ENCODE measurements at places on chromosomes 5 and 9.
A peak's percentile ranks its signal among the peaks of the same experiment; 100 is the strongest.

GRCh38 chr9:72441848-72442607, 77.0 kb upstream of the ZFAND5 start:
- DNase-seq, result peak; percentile 75

DNA sequence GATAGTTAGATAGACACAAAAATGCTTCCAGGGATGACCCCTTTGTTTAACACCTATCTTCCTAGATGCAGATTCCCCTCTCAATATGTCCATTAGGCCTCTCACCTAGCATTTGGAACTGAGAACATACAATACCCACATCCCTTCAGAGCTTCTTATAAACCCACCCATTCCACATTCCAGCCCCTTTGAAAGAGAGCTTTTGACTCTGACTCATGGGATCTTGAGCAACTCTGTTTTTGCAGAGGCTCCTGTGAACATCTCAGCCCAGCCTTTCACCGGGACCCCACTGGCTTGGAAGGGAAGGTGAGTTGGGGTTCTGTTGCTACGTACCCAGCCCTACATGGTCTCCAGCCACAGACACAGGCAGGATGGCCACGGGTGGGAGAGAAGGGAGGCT, 195.5 kb downstream of the FRMD3 start:
- DNase-seq, result no peak

DNA sequence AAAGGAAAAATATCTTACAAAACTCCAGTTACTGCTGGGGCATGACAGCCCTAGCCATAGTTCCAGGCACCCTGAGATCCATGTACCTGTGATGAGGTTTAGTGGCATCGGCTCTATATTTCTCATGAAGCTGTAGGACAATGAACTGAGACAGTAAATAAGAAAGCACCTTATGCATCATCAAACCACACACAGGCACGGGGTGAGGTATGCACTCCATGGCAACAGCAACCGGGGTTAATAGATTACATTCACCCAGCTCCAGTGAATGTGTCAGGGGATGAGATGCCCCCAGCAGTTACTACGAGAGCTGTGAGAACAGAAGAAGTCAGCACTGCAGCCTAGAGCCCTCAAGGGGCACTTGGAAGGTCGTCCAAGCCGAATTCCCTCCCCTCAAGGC, 162.0 kb upstream of the S1PR3 start:
- peak; percentile 61 for DNase-seq

GRCh38 chr5:10140195-10140973, 109.3 kb downstream of the ATPSCKMT start:
- no peak for DNase-seq

- no peak for DNase-seq
Observed at GRCh38 chr5:155017610-155018009, 4.1 kb downstream of the KIF4B start.

DNA sequence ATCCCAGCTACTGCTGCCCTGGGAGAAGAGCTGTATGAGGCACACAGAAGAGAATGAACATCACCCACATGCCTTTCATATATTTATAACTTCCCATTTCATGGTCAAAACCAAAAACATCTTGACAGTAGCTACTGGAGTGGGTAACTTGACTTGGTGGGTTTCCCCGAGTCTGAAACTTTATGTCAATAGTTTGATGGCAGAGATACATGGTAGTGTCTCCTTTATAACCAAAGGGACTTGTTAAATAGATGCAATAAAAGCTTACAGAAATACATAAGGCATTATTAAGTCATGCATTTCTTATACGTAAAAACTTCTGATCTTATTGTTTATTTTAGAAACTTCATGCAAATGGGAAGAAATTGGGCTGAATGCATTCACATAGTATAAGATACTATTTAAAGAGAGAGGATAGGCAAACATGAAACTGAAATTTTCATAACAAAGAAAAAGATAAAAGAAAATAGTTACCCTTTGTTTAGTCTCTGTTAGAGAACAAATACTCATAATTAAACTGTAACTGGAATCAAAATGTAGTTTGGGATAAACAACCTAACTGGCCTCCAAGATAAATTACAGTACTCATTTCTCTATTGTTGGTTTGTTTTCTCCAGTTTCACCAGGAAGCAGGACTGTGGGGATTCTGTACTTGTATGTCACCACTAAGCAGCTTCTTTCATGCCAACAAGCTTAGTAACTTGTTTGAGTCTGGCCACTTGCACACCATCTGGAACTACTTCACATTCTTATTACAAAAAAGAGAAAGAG, 459.3 kb upstream of the MEF2C start:
- DNase-seq, result peak; percentile 37

DNA sequence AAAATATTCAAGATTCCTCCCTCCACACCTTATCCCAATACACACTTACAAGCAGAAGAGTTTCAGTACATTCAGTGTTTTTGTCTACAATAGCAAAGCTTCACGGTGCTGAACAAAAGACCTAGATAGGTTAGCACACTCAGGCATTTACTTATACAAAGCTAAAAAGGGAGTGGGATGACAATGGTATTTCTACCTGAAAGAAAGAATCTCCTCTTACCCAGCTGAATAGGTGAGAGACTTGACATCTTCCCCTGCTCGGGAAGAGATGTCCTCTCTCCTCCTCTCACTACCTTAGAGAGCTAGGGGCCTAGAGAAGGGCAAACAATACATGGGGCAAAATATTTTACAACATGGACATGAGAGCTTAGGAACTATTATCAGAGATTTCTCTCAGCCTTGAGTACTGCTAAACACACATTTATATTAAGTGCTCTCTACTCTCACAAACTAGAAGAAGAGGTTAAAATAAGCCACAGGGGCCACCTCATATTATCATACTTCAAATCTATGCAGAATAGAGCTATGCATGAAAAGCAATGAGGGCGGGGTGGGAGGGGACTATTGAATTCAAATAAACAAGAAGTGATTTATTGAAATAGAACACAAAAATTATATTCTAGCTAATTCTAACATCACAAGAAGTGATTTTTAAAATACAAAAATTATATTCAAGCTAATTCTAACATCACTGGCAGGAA, 38.6 kb upstream of the RNF38 start:
- no peak for DNase-seq

GRCh38 chr5:131436081-131436480, 172.2 kb downstream of the CDC42SE2 start:
- DNase-seq, result no peak

- DNase-seq, result peak; percentile 96
Observed at GRCh38 chr9:92877531-92878430, at the start of gene ZNF484. TSS of gene ZNF484 (minus strand) at chr9:92878038. CDS start at chr9:92875029, 3,009 bp downstream.

GRCh38 chr5:98498028-98498427, 275.4 kb upstream of the RGMB start:
- DNase-seq, result no peak

DNA sequence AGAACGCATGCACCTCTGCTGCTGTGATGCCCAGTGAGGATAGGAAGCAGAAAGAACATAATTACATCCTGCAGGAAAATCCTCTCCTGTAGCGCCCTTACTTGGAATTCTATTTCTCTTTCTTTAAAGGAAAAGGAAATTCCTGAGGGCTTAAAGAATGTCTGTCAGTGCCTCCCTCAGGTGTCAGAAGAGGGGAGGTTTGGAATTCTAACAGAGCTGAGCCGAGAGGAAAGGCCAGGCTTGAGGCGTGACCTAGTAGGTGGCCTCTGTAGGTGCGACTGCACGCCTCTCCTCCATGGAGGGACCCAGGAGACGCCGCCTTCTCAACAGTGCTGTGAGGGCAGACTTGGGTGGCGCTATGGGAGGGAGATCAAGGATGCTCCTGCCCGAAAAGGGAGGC, 55.9 kb upstream of the ERCC6L2 start:
- DNase-seq, result no peak

GRCh38 chr9:136138566-136138965, 19.9 kb upstream of the TMEM250 start:
- no peak for DNase-seq

GRCh38 chr9:134730761-134731496, 89.3 kb downstream of the COL5A1 start:
- no peak for DNase-seq

DNA sequence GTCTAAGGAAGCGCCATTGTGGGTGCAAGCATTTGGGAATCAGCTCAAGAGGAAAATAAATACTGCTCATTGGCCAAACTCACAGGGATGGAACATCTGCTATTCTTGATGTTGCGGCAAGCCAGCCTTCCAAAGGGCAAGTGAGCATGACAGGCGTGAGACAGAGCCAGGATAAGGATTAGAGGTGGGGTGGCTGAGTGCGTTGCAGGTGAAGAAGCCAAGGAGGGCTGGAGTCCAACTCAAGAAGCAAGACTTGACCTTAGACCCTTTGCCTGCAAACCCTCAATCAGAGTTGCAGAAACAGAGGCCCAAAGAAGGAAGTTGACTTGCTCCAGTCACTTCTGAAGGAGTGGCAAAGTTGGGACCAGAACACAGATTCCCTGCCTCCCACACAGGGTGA, 79.4 kb downstream of the WWC1 start:
- DNase-seq, result no peak

DNA sequence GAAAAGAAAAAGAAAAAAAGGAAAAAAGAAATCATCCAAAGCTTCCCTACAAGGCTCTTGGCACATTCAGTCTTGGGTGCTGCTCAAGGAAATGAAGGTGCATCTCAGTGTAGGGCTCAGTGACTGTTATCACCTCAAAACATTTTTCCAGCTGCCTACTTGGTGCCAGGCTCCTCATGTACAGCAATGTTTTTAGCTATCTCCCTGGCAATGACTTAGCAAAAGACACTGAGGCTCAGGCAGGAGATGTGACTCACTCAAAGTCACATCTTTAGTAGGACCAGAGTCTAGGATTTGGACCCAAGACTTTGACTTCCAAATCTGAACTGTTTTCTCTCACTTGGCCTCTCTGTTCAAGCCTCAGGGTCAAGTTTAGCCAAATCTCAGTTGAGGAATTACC, 264.2 kb downstream of the CRB2 start:
- no peak for DNase-seq

DNA sequence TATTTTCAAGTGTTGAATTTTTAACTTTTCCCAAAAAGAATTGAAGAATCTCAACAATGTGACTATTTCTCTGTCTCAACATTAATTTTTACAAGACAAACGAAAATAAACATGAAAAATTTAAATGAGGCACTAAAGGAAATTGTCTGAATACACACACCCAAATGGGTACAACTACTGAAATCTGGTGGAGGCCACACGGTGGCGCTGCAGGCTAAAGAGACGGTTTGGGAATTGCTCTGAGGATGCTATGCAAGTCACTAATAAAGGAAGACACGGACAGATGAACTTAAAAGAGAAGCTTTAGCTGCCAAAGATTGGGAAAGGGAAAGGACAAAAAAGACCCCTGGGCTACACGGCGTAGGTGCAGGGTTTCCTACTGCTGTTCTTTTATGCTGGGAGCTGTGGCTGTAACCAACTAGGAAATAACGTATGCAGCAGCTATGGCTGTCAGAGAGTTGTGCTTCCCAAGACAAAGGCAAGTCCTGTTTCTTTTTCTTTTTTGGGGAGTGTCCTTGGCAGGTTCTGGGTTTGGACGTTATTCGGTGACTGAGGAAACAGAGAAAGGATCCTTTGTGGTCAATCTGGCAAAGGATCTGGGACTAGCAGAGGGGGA, at the start of gene PCDHB10:
TSS of gene PCDHB10 (plus strand) at position 244 of the 616 bp plus-strand sequence. CDS start at position 444, 200 bp downstream.
- DNase-seq, result peak; percentile 40

GRCh38 chr9:84590706-84591105, 78.8 kb upstream of the NTRK2 start:
- no peak for DNase-seq

GRCh38 chr9:121404906-121405305, 34.9 kb upstream of the STOM start:
- peak; percentile 40 for DNase-seq

- no peak for DNase-seq
Observed at GRCh38 chr5:178113841-178114324, 551 bp downstream of the N4BP3 start.

DNA sequence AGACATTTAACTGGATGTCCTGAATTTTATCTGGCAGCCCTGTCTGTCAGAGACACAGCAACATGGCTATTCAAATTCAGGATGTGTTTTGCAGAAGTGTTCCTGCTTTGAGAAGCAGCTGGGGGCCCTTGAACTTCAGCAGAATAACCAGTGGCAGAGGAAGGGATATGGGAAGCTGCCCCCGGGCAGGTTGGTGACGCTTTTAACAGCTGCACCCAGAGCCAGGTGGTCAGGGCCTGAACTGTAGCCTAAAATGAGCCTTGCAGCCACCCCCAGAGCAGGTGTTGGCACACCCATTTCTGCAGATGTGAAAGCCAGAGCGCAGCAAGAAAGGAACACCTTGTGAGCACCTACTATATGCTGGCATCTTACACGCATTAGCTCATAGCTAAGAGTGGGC, 128.7 kb upstream of the BOD1 start:
- DNase-seq, result no peak

- no peak for DNase-seq
Observed at GRCh38 chr5:142360607-142361120, 35.8 kb upstream of the SPRY4 start.

GRCh38 chr9:5582835-5583195, 46.1 kb upstream of the RIC1 start:
- peak; percentile 53 for DNase-seq

DNA sequence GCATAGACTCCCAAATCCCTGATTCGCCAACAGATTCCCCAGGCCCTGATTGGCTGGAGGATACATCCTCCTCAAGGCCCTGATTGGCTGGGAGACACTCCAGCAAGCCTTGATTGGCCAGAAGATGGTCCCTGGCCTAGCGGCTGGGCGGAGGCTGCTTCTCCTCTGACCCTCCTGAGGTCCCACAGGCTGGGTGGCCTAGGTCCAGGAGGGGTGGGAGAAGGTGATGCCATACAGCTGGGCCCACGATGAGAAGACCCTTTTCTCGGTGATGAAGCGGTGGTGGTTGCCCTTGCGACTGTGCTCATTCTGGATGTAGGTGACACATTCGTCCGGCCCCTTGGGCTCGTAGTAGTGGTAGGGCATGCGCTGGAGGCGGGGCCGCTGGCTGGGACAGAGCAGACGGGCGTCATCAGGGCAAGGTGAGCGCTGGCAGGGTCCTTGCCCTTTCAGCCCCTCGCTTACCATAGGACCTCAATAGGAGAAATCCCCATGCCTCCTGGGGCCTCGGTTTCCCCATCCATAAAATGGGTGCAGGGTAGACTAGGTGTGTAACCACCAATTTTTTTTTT, 9.0 kb upstream of the AK1 start:
- DNase-seq, result no peak

GRCh38 chr9:38092200-38092524, 23.1 kb upstream of the SHB start:
- DNase-seq, result no peak

DNA sequence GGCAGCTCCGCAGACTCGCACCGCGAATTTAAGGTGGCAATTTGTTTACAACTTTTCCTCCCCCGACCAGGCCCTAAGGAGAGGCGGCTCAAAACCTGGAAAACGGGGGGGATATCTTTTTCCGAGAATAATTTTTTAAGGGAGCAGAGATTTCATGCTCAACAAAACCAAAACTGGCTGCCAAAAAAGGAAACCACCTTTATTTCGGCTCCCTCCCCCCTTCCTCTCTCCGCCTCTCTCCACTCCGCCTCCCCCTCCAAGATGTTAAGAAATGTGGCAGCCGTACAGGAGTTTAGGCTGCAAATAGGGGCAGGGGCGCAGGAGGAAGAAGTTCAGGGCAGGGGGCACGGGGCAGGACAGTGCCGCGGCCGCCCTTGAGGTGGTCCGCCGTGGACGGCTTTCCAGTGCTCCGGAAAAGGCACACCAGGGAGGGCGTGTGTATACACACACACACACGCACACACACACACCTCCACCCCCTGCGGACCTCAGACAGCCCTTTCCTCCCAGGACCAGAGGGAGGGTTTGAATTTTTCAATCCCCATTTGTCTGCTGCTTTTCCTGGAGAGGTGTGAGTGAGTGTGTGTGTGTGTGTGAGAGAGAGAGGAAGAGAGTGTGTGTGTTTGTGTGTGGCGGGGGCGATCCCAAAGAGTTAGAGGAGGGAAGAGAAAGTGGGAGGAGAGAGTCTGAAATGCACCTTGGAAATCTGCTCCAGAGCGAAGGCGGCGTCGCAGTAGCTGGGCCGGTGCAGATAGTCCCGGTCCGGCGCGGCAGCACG, 9.1 kb downstream of the PTCH1 start:
- peak; percentile 81 for DNase-seq

Data from mammary epithelial cell (primary cell).